ENCODE measurements at places on chromosomes 4 and X.
A peak's percentile ranks its signal among the peaks of the same experiment; 100 is the strongest.

DNA sequence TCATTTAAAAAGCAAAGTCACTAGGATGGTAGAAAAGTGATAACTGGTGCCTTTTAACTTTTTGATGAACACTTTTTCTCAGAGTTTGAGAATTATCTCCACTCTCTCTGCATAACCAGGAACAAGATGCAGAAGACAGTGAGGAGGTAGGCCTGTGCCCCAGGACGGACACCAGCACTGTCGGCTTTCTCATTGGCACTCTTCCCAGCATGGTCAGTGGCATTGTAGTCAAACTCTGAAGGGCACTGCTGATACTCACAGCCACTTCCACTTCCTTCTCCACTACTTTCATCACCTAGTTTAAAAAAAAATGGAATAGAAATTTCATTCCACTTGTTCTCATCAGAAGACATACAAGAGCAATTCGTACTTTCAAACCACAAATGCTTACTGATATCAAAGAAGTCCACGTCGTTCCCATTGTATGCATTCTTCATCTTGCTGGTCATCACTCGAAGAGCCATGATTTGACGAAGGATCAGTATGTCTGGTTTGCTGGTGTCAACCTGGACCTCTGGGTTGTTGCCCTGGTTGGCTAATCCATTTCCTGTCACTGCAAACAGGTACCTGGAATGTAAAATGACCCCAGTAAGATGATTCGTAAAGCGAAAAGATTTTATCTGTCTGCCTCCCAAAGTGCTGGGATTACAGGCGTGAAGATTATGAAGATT lies 84.8 kb upstream of the TFDP3 start:
- no peak for DNase-seq

DNA sequence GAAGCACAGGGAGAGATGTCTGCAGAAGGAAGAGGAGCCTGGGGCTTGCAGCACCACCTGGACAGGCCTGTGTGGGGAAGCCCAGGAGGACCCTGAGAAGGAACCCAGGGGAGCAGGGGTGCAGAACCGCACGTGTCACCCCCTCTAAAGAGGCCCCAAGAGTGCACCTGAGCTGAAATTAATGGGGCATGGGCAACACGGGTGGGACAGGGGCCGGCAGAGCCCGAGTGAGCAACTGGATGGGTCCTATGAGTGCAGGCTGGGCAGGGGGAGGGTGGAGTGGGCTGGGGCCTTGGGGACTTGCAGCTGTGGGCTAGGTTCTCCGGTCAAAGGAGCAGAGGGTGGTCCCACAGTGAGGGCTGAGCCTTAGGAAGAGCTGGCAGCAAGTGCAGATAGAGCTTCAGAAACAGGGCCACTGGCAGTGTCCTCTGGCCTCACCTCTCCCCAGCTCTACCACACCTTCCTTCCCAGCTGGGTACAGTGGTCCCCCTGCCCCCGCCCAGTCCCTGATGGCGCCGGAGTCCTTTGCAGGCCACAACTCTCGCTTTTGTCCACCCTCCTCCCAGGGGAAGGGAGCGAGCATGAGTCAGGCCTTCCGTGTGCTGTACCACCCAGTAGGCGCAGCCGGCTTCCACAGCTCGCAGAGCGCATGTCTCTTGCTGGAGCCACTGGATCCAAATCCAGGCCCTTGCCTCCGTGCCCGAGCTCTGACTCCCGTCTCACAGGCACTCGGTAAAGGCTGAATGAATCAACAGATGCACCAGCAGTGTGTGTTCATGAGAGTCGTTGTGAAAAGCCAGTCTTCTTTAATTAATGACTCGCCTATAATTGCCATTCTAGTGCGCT lies 131.6 kb downstream of the HMX1 start:
- no peak for DNase-seq

GRCh38 chrX:724256-724655 lies 93.7 kb downstream of the SHOX start:
- no peak for DNase-seq

DNA sequence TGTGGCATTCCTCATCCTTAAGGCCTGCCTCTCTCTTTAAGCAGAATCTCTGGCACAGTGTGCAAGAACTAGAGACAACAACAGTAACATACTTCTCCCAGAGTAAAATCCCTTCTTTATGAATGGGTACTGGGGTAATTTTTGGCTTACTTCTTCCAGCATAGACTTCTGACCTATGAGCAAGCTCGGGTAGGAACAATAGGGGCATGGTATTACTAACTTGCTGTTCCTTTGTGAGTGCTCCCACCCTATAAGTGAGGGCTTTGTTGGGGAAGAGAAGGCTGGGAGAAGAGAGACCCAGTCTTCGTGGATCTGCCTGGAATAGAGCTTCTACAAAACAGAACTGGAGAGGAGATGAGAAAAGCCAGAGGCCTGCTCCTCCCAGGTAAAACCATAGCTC lies 30.2 kb downstream of the CLDN2 start:
- DNase-seq = no peak

DNA sequence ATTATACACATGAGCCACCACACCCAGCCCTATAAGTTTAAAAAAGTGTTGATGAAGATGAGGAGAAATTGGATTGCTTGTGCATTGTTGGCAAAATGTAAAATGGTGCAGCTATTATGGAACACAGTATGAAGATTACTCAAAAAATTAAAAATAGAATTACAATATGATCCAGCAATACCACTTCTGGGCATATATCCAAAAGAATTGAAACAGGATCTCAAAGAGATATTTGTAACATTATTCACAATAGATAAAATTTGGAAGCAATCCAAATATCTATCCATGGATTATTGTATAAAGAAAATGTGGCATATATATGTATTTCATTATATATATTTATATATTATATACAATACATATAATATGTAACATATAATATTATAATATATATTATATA lies 515.6 kb upstream of the GNPDA2 start:
- peak; percentile 14 for DNase-seq

DNA sequence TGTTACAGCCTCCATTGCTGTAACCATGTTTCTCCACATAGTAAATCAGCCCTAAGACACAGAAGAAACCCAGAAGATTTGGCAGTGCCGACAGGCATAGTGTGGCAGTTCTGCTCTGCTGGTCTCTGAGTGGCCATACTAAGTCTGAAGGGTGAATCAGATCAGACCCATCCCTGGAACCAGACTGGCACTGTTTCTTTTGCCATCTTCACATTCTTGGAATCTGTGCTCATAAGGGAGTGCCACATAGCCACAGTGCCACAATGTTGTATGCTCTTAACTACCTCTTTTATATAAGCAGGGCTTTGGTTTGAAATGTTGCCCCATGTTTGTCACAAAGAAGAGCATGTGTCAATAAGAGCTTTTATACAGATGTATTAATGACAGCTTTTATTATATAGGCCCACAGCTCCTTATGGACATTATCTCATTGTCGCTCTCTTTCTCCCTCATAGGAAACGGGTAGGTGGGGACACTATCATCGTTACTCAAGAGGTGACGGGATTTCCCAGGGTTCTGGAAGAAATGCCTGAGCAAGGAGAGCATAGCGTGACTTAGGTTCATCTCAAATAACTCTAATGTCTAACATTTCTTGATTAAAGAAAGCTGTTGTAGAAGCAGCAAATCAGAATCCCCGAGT lies 128.2 kb downstream of the CBR4 start:
- no peak for DNase-seq

- no peak for DNase-seq
These were observed 3.3 kb upstream of the ZNF518B start for GRCh38 chr4:10460313-10461047.

Data from fibroblast of mammary gland (primary cell).